Stimulated activated CD8-positive, alpha-beta memory T cell treated with anti-CD3 and anti-CD28 coated beads, Interleukin-15, amount 100 ng/mL, for 1 hour (primary cell): ENCODE measurements at places on chromosomes 6 and 20.

- DNase-seq: no peak
Observed at GRCh38 chr6:43061861-43062260, 2.4 kb downstream of the KLC4 start.

GRCh38 chr20:38150335-38151170, 14.5 kb downstream of the TGM2 start:
- no peak for DNase-seq

- no peak for DNase-seq
Observed at GRCh38 chr20:63577317-63577894, 3.4 kb upstream of the HELZ2 start.

DNA sequence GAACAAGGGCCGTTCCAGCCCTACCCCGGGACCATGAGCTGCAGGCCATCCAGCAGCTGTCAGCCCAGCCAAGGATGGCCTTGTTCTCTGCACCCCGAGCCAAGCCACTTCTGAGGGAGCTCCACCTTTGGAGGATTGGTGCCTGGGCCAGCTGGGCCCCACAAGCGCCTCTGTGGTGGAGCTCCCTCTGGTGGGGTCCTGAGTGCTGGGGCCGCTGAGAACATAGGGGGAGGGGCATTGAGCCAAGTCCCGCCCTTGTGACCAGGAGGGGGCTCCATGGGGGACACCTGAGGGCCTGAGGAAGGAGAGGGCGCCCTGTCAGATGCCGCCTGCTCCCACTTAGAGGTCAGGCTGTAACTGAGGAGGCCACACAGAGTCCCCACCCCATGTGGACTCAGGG, 43.2 kb downstream of the YTHDF1 start:
- DNase-seq: no peak

DNA sequence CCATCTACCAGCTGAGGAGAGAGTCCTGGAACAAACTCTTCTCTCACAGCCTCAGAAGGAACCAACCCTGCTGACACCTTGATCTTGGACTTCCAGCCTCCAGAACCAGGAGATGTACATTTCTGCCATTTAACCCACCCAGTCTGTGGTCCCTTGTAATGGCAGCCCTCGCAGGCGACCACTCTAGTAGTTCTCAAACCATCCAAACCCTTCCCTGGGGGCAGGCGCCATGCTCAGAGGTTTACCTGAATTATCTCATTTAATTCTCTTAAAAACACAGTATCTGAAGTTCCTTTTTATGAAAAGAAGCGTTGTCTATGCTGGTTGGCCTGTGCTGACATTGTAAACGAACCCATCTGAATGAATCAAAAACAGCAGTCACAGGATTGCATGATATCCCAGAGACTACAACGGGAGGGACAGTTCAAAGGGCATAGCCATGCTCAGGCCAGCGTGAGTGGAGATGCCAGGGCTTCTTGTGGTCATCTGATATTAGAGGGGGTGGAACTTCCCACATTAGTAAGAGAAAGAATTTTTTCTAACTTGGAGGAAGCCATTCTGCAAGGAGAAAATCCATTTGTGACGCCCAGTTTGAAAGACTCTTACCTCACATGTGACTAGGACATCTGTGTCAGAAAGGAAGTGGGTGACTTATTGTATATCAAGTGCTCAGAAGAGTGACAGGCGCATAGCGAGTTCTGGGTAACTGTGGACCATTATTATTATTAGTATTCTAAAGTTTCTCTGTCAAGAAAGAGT, 17.2 kb upstream of the TAGAP start:
- DNase-seq: no peak

DNA sequence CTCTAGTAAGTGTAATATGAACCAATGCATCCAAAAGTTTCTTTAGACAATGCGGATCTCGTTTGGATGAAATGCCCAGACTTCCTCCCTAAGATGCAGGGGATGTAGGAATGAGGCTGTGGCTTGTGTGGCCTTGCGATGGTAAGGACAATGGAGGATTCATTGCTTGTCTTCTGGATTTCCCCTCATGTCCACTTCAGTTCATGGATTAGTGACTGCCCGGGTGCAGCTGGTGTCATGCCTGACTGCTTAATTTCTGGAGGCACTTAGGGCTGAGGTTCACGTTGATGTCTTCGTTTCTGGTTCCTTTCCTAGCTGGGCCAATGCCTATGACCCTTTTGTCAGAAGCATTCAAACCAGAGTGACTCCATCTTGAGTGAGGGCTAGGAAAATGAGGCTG, 93.8 kb downstream of the SCP2D1 start:
- DNase-seq: no peak

- no peak for DNase-seq
Observed at GRCh38 chr20:58646703-58647102, 4.4 kb upstream of the STX16 start.

- no peak for DNase-seq
Observed at GRCh38 chr20:54068495-54068894, 1.9 kb downstream of the BCAS1 start.

DNA sequence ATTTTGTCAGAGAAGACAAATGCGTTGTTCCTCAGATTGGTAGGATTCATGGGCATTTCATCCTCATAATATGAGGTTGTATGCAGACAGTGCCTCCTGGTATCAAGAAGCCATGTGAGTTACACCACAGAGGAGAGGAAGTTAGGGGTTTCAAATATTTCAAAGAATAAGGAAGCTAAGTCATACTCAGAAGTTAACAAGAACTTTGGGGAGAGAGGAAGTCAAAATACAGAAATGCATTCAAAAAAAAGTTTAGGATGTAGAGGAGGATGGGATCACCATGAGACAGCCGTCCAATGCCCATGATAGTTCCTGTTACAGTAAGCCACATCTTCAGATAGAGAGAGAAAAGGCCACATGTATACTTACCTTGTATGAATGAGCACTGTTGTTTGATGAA, 22.3 kb downstream of the HLA-DOB start:
- DNase-seq: no peak

DNA sequence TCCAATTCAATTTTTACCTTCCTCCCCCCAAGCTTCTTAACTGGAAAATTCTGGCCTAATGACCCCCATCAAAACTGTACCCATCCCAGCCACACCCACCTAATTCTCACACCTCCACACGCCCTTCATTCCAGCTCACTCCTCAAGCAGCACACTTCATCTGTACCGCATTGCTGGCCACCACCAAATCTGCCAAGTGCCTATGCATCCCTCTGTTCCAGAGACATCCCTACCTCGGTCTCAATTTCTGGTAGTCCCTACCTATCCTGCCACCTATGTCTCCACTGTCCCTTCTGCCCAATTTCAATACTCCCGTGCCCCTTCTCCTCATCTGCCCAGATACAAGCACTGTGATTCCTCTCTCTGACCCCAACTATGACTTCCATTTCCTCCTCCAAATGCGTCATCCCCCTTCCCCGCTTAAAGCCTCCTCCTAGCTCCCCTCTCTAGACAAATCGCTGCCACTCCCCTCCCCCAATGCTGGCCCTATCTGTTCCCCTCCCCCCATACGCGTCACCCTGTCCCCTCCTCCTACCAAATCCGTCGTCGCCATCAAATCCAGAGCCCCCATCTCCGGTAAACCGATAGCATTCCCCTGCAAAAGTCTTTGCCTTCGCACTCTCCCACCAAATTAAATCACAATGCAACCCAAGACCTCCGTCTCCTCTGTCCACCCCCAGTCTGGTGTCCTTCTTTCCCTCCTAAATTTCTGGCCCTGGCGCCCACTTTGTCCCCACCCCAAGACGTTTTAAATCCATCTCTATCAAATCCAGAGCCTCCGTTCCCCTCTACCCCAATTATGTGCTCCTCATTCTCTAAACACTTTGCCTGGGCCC, 1.2 kb downstream of the MTCH1 start:
- no peak for DNase-seq

- no peak for DNase-seq
Observed at GRCh38 chr20:23332467-23332866, 18.1 kb upstream of the NXT1 start.

- DNase-seq: no peak
Observed at GRCh38 chr6:31002471-31002870, 7.8 kb upstream of the MUC22 start.

GRCh38 chr20:55258559-55258958, 746.8 kb downstream of the CBLN4 start:
- no peak for DNase-seq

GRCh38 chr20:38222231-38222922, 38.2 kb downstream of the KIAA1755 start:
- peak; percentile 18 for DNase-seq

DNA sequence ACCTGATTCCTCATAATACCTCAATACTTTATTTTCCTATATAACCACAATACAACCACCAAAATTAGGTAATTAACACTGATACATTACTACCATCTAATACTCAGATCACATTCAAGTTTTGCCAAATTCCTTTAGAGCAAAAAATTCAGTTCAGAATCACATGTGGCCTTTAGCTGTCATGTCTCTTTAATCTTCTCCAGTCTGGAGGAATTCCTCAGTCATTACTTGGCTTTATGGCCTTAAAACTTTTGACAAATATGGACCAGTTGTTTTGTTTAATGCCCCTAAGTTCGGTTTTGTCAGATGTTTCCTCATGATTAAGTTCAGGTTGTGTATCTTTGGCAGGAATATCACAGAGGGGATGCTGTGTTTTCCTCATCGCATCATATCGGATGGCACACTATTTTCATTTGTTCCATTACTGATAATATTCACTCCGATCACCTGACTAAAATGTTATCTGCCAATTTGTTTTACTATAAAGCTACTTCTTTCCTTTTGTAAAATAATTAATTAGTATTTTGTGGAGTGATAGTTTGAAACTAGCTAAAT, 51.2 kb upstream of the AKIRIN2 start:
- DNase-seq: no peak

- DNase-seq: no peak
Observed at GRCh38 chr20:11296951-11297350, 620.7 kb upstream of the BTBD3 start.

DNA sequence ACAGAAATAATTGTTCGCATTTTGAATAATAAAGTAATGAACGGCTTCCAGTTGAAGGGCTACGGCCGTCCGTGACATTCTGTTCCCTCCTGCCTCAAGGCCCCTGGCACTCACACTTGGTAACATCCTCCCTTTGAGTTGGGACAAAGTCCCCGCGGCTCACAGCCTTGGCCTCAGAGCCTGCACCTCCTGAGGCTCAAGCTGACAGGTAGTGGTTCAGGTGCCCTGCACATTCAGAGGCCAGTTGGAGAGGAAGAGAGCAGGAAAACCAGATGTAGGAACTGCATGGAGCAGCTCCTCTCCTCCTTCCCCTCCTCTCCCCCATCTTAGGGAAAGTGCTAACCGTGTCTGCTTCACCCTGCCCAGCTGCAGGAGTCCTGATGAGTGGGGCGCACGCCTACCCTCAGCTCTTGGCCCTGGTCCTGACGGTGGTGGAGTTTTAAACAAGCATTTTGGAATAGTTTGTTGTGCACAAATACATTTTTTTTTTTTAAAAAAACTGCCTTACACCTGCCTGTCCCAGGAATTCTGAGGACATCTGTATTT, 393.1 kb downstream of the SMOC2 start:
- DNase-seq: no peak

- no peak for DNase-seq
Observed at GRCh38 chr6:65052626-65053025, 654.4 kb downstream of the EYS start.

DNA sequence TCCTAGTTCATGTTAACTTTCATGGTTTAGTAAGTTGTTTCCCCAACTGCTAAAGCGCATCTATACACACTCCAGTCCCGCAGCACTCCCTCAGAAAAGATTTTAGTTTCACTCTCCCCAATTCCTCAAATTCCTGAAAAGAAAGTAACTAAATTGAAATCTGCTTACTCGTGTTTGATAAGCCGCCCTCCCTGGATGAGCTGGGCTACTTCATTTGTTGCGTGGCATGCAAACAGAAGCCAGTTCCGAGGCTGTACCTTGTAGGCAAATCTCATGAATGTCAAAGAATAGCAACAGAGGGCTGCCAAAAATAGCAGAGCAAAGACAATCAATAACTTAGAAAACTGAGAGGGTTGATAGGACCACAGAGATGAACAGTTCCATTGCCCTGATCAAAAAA, 16.9 kb downstream of the MPC1 start:
- no peak for DNase-seq

DNA sequence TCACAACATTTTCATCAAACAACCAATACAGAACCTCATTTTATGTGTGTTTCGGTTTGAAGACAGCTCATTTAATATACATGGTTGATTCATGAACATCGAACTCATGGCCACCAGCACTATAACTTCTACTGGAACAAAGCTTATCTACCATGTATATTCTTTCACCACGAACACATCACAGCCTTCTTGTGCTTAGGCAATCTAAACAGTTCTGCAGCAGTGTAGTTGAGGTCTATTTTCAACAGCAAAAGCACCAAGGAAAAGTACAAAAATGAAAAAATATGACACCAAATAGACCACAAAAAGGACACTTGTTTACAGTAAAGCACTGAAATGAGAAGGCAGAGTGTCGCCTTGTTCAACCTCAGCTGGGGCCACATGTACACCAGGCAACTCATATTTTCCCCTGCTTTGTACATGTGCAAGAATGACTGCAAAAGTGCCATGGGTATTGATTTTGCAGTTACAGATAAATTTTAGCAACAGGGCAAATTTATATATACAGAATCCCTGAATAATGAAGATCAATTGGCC, 25.8 kb upstream of the KCNK5 start:
- DNase-seq: no peak

DNA sequence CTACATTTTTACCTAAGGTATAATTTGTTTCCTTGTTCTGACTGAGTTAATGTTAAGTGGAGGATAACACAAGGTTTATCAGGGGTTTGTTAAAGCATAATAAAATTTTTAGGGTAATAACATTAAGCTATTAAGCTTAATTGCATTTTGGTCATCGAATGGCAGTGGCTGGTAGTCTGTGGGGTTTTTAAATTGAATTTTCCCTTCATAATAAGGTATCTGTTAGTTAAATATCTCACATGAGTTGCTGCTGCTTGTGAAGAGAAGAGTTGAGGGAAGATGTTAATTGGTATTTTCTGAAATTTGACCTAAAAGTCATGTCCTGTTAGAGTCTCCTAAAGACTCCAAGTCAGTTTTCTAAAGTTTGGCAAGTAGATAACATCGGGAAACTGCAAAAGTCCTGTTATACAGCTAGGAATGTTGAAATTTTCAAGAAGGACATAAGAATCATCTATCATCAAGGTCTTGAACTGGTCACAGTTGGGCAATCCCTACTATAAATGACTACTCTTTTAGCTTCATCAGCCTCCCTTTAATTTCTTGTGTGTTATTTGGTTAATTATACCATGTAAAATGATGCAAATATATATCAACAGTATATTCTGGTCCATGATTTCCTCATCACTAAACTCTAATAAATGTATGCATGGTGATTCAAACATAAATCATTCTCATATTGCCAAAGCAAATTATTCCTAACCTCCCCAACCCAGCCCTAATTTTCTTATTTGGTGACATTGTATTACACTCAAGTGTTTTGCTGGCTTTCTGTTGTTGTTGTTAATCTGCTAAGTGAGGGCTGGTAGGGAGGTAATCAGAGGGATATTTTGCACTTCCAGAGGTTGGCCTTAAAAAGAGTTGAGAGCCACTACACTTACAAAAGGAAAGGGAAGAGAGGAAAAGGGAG, 64.0 kb downstream of the MAP3K5 start:
- DNase-seq: no peak

GRCh38 chr6:31927242-31927862, at the start of gene C2:
Gene C2 (plus strand): TSS chr6:31927717. CDS start chr6:31927753, 36 bp downstream.
- DNase-seq: no peak

- DNase-seq: no peak
Observed at GRCh38 chr20:3678198-3678597, 3.6 kb downstream of the ADAM33 start.
